ENCODE measurements at places on chromosomes 7 and 10.

- DNase-seq: no peak
Measured at GRCh38 chr7:20529260-20529659, 86.2 kb upstream of the ABCB5 start.

GRCh38 chr7:91162436-91162835 lies 101.8 kb upstream of the FZD1 start:
- DNase-seq: no peak

- DNase-seq: no peak
Measured at GRCh38 chr7:45617166-45617565, 43.0 kb downstream of the ADCY1 start.

GRCh38 chr10:12742771-12743170 lies 258.7 kb downstream of the CCDC3 start:
- no peak for DNase-seq

DNA sequence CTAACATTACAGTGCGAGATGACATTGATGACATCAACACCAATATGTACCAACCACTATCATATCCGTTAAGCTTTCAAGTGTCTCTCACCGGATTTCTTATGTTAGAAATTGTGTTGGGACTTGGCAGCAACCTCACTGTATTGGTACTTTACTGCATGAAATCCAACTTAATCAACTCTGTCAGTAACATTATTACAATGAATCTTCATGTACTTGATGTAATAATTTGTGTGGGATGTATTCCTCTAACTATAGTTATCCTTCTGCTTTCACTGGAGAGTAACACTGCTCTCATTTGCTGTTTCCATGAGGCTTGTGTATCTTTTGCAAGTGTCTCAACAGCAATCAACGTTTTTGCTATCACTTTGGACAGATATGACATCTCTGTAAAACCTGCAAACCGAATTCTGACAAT lies 4.3 kb downstream of the GPR22 start:
- no peak for DNase-seq

DNA sequence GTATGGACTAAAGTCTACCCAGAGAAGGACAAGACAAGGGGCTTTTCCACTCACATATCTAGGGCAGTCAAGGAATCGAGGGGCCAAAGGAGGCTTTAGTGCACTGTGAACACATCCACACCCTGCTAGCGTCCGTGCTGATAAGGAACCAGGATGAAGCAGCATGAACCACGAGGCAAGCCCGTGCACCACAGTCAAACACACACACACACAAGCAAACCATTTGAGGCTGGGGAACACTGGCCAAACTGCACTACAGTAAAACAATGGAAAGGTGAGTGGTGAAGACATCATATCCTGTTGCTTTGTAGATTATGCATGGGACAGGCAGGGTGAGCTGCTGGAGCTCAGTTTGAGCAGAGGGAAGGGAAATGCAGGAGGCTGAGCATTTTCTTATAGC lies 177.4 kb upstream of the CDCA7L start:
- no peak for DNase-seq

DNA sequence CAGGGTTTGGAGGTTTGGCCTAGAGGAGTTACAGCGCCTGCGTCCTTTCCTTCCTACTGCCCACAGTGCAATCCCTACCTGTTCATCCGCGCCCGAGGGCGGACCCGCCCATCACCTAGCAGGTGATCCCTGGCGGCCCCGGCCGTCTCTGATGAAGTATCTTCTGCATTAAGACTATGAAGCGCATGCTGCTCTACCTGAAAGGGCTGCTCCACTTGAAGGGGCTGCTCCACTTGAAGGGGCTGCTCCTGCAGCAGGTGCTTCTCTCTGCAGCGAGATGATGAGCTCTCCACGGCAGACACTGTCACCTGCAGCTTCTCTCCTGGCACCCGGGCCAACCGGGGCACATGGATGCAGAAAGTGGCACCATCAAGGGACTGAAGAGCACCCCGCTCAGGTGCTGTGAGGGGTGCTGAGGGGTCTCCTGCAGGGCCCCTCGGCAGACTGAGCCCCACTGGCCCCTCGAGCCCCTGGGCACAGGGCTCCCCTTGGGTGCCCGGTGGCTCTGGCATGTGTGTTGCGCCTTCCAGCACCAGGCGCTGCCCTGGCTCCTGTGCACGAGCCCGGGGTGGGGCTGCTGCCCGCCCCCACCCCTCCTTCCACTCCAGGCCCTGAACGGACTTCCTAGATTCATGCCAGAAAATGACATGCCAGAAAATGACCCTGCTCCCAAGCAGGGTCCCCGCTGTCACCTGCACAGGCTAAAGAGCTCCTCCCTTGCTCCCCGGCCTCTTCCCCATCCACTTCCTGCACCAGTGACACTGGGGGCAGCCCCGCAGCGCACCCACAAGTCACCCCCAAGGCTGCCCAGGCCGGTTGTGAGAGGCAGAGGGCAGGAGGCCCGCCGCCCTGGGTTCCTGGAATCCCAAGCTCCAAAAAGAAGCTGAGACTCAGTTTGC lies 29.4 kb downstream of the WDR86 start:
- DNase-seq: no peak

DNA sequence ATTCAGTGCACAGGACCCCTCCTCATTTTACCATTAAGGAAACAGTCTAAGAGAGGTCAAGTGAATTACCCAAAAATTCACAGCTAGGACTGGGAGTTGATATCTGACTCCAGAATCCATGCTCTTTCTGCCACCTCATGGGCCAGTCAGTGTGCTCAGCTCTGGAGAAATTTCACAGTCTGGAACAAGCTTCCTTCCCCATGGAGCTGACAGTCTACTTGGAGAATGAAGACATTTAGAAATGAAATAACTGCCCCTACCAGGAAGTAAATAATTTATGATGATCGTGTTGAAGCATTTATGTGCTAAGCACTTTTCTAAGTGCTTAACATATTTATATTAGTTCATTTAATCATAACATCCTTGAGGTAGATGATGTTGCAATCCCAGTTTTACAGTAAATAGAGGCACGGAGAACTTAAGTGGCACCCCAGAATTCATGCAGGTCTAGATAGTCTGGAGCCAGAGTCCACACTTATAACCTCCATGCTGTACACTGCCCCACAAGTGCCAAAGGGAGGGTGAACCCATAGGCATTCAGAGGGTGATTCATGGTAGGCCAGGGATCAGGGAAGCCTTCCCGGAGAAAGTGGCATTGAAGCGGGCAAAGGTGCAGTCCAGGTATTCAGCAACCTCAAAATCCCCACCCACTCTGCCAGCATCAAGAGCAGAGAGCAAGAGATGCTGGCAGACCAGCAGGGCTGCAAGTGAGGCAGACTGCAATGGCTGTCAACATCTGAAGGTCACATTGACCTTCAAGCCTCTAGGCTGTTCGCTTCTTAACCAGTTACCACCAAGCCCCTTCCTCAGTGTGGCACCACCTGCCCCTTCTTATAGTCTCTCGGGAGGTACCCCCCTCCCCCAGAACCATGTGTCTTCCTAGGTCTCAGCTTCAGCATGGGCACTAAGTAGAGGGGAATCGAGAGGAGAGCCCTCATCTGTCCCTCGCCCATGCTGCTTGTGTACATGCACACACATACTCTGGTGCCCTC lies 38.4 kb upstream of the LRRC4 start:
- DNase-seq: no peak

- no peak for DNase-seq
Measured at GRCh38 chr10:17240096-17240495, 12.1 kb downstream of the VIM start.

DNA sequence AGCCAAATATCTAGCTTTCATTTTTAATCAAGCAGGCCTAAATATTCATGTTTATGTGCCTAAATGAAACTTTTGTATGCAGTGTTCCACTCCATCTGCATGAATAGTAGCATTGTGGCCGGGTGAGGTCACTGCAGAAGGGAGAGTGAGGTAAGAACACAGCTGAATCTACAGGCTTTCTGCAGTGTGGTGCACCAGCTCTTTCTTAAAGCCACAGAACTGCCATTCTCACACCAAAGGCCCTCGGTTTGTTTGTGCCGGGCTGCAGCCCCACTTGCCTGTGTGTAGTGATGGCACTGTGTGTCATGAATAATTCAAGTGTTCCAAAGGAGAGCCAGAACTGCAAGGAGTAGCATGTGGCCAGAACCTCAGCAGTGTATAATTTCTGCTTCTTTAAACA lies 204.1 kb downstream of the TRIL start:
- DNase-seq: no peak

GRCh38 chr10:115861864-115862263 lies 411.1 kb downstream of the GFRA1 start:
- DNase-seq: no peak

GRCh38 chr10:93030409-93030808 lies 30.2 kb upstream of the CYP26C1 start:
- DNase-seq: no peak

GRCh38 chr10:306675-307185 lies 171.5 kb downstream of the ZMYND11 start:
- no peak for DNase-seq

GRCh38 chr7:92731335-92732063 lies 104.9 kb downstream of the CDK6 start:
- DNase-seq: no peak

DNA sequence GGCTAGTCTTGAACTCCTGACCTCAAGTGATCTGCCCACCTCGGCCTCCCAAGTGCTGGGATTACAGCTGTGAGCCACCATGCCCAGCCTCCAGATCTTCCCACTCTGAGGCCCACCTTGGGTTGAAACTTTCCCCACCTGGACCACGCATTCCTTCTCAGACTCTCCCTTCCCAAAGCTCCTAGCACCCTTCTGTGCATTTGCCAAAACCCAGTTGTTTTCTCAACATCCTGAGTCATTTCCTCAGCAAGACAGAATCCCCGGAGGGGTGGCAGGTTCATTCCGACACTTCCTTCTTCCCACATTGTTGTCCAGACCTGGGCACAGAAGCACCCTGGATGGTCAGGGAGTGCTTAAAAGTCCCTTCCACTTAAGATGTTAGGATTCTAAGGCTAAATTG lies 28.9 kb downstream of the BAG3 start:
- no peak for DNase-seq

DNA sequence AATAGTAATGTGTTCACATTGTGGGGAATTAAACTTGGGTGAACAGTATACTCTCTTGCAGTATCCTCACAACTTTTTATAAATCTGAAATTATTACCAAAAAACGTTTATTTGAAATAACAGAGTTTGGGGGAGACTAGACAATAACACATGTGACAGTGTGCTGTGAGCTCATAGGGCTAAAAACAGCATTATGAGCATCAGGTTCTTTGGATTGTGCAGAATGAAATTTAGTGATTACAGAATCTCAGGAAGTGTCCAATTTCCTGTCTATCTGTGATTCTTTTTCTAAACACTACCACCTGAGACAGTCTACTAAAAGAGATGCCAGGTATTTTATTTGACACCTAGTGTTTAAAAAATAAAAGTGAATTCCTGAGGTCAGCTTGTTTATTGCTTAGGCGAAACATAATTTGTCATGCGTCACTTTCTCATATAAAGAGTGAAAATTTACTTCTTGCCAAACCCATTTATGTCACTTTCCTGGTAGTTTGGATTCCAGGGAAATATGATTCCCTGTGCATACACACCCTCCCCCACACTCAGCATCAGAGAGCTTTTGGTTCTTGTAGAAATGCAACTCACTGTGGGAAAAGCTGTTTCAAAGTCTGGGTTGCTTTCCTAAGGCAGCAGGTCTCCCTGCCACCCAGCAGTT lies 71.2 kb downstream of the AOAH start:
- no peak for DNase-seq

DNA sequence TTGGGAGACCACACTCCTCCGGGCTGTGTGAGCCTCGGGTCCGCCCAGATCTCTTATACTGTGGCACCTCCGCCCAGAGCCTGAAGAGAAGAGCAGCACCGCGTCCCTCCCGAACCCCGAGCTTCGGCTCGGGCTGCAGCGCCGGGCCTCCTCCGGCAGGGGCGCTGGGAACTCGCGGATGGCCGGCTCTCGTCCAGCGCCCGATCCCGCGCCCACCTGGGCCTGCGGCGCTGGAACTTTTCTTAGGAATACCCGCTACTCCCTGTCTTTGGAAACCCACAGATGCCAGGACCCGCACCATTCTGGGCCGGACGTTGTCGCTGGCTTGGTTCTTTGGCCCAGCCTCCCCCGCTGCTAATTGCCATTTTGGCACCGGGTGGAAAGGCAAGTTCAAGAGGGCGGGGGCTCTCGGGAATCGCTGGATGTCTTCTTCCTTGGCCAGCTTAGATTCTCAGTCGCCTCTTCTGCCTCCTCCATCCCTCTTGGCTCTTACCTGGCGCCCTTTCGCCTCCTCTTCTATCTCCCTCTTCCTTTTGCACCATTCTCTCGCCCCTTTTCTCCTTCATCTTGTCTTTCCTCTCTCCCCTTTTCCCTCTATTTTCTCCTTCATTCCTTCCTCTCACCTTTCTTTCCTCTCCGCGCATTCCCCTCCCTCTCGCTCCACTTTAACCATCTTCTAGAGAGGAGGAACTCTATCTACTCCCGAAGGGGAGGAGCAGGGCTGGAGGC lies 2.1 kb upstream of the SORCS3 start:
- DNase-seq: peak; percentile 2

DNA sequence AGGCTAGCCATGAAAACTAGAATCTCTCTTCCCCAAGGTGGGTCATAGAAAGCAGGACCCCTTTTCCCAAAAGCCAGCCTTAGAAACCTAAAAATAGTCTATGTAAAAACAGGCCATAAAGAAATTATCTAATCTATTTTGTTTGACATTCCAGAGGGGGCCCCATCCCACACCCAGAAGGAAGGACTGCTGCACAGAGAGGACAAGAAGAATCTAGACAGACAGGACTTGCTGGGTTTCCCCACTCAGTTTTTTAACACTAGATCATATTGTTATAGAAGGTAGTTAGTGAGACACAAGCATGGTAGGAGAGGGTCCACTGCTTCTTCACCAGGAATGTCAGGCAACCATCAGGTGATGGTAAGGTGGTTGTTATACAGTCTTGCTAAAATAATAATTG lies 357.0 kb downstream of the LRRTM3 start:
- DNase-seq: no peak

- DNase-seq: no peak
Measured at GRCh38 chr10:97224483-97225435, 39.0 kb upstream of the SLIT1 start.

DNA sequence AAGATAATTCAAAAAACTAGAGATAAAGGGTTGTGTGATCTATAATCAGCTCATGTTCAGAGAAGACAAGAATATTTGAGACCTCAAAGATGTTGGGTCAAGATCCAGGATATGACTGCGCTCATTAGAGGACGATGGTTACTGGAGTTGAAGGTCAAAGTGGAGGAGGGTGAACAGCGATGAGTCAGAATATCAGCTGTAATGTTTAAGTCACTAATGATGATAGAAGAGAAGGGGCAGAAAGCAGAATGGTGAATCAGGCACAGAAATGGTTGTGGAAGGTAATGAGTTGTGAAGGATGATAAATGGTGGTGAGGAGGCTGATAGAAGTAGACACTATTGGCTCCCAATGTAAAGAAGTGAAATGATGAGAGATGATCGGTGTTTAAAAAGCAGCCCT lies 540.3 kb downstream of the INHBA start:
- DNase-seq: no peak

DNA sequence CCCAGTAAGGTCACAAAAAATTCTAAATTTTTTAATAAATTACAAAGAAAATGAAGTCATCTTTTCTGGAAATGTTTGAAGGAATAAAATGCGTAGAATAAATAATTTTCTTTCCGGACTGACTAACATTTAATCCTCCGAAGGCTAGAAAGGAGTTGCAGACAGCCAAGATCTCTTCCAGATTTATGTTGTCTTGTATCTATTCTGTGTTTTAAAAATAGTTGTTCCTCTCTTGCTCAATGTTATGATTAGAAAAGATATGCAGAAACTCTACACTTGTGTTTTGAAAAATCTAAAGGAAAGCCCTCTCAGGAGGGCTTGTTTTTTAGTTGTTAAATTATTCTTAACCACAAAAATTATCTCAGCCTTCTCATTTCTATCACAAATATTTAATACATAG lies 70.7 kb downstream of the MACC1 start:
- DNase-seq: no peak

Data from NCI-H524 (cell line).